ENCODE measurements at places on chromosomes 5 and 9.

DNA sequence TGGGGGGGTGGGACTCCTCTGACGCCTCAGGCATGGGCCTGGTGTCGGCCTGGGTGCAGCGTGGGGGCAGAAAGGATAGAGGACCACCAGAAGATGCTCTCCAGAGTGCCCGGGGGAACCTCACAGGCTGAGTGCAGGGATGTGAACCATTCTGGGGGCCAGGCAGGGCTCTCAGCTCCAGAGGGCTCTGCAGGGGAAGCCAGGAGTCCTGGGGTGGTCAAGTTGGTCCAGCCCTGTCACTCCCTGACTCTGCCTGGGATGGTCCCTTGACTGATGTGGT lies 6.5 kb downstream of the GFI1B start:
- DNase-seq, result no peak

DNA sequence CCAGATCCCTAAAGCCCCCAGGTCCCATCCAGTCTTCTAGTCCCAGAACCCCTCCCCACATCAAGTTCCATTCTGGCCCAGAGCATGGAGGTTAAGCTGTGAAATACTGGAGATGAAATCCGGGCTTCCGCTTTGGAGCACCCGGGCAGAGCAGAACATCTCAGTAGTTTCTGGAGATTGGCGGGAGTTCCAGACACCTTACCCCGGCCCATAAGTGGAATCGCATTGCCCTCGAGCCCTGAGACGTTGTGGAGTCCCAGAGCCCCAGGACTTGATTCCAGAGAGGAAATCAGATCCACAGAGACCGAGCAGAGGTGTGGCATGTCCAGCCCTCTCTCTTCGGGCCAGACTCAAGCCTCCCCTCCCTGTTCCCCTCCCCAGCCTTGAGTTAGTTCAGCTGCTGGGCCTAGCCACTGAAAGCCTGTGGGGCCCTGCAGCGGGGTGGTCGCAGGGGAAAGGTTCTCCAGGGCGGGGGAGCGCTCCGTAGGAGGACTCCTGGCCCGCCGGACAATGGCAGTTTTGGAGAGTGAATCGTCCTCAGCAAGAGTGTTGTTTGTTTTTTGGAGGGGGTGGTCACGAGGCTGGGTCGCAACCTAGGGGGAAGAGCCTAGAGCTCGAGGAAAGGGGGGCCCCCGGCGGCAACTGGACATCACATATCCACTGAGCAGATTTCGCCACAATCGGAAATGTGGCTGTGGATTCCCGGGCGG lies 1.0 kb upstream of the PAX5 start:
- no peak for DNase-seq

DNA sequence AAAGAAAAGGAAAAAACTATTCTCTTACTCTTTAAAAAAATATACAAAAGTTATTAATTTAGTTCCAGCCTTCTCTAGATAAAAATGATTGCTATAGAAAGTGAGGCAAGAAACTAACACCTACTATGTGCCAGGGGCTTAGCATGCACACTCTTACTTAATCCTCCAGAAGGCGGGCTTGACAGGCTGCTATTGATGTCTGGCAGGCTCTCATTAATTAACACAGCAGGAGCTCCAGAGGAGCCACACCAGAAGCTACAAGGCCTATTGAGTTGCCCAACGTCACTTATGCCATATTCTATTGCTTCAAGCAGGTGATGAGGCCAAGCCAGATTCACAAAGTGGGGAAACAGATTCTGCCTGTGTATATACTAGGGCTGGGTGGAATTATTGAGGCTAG lies 54.6 kb upstream of the CLINT1 start:
- DNase-seq, result no peak

GRCh38 chr9:135088979-135089847 lies 1.7 kb downstream of the OLFM1 start:
- no peak for DNase-seq

- DNase-seq, result peak; percentile 68
Observed at GRCh38 chr5:132496631-132497487, 6.3 kb upstream of the IRF1 start.

- no peak for DNase-seq
Observed at GRCh38 chr9:33158843-33159776, 8.0 kb downstream of the B4GALT1 start.

DNA sequence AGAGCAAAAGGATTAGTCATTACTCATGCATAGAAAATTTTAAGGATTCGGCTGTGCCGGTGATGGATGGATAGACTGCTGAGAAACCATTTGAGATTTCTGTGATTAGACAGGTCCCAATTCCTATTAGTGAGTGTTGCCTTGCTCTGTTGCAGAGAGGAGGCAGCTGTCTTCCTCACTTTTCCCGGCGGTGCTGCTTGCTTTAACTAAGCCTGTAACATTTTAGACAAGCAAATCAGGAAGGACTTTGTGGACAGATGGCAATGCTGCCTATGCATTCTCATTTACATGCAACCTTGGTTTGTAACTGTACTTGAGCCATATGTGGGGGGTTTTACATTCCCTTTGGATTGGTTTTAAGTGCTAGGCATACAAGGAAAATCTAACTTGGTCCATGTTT lies 1176.3 kb downstream of the CDH18 start:
- DNase-seq, result no peak

- DNase-seq, result no peak
Observed at GRCh38 chr9:113375057-113376023, 1.4 kb downstream of the HDHD3 start.

GRCh38 chr9:111529787-111530186 lies 4.8 kb downstream of the ZNF483 start:
- no peak for DNase-seq

DNA sequence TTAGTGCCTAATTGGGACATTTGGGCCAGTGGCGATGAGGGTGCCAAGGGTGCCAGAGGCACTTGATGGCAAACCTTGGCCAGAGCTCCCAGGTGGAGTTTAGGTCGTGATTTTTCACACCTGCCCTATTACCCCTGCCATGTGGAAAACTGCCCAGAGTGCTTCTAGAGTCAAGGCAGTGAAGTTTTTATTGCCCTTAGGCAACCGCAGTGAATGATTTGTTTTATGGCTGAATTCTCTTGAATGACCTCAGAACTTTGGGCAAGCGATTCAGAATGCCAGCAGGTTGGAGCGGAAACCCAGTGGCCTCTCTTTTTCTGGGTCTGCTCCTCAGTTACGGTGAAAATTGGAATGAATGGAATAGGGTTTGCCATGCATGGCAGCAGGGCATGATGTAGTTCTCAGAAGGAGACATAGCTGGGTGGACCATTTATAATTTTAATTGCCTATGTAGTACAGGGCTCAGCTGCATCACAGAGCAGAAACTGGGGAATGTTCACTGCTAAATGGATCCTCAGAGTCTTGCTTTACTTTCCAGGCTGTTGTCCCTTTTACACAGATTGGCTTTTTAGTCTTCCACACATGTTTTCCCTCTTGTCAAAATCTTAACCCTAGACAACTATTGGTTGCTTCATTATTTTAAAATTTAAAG lies 820.0 kb upstream of the SEMA6A start:
- no peak for DNase-seq

DNA sequence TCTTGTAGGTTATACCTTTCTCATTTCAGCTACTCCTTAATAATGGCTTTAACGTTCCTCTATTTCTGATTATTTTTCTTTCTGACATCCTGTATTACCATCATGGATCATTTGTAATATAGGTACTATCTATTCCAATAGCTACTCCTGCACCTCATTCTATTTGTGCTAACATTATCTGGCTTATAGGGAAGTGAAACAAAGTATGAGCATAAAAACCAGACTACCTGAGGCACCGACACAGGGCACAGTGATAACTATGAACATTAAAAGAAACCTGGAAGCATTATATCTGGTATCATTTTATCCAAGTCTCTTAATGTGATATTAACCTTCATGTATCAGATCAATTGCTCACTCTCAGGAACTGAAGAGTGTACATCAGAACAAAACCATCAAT lies 407.3 kb downstream of the DMRT2 start:
- no peak for DNase-seq

- no peak for DNase-seq
Observed at GRCh38 chr5:54758038-54758437, 227.4 kb downstream of the ESM1 start.

DNA sequence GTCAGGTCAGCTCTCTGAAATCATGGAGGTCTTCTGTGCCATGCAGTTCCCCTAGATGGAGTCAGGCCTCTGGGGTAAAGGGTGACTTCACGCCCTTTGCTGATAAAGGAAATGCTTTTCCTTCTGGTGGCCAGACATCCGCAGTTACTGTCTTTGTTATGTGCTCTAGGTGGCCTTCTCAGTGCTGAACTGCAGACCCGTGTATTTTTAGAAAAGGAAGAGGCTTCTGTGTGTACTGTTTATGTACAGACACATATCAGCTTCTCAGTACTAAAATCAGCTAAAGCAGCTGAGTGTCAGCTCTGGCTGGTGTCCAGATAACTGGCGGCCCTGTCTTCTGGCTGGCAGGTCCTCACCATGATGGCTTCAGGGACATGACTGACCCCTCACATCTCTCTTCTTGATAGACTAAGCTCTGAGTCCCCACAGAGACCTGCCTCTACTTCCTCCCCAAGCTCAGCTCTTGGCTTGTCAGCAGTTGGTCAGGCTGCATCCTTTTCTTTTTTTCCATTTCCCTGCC lies 75.3 kb downstream of the ARHGAP26 start:
- DNase-seq, result no peak

DNA sequence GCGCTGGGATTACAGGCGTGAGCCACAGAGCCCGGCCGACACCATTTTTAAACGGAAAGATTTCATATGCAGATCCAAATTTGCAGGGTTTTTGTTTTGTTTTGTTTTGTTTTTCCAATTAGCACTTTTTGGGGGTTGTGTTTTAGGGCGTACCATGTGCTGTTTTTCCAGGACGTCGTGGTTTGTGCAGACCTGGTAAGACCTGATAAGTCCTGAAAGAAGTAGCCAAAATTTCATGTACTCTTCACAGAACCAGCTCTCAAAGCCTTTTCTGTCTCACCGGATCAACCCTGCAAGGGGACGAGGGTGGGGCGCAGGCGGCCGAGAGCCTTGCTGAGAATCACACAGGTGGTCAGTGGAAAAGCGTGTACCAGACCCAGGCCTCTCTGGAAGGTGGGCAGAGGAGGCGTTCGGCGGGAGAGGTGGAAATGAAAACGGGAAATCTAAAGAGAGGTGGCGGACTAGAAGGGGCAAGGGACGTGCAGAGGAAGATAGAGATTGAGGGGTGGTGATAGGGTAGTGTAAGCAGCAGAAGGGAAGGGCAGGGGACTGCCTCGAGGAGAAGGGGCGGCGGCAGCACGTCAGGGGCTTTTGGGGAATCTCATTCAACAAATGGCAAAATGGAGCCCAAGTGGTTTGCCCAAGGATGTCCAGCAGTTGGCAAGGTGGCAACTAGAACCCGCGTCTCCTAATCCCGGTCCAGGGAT lies 1.1 kb upstream of the FAF2 start:
- no peak for DNase-seq

GRCh38 chr5:125487231-125487630 lies 740.8 kb upstream of the ZNF608 start:
- DNase-seq, result no peak

DNA sequence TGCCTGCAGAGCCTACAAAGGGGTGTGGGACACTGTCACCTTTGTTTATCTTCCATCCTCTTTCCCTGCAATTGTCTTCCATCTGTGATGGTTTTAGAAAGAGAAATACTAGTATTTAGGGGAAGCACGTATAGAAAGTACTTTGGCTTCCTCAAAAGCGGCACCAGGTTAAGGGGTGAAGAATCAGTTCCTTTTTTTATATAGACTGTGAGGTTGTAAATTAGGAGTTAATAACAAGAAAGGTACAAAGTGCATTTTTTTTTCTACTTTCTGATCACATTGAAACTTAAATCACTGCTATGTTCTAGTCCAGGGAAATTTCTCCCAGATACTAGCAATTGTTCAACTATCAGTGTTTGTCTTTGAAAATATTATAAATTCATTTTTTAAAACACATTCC lies 219.3 kb downstream of the CEMIP2 start:
- peak; percentile 17 for DNase-seq

GRCh38 chr5:57176350-57176857 lies 2.5 kb downstream of the GPBP1 start:
- DNase-seq, result no peak

DNA sequence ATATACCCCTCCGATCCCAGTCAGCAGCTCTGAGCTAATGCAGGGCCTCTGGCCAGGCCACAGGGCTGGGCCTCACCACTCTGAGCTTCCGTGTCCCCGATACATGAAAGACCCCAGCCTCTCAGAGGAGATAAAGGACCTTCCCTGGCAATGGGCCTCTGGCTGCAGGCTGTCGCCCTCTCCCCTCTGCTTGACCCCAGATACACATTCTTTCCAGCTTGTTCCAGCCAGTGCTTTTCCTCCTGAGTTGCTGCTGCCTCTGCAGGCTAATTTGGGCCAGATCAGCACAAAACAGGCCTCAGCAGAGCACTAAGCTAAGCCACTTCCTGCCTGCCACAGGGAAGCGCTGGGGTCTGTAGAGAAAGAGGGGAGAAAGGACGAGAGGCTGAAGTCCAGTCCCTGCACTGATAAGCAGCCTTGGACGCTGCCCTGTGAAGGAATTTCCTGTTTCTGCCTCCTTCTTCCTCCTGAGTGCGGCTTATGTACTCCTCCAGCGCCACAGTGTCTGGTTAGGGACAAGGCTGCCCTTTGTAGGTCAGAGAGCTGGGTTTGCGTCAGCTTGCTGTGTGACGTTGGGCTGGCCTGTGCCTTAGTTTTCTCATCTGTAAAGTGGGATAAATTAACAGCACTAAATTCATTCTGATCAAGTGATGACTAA lies 73.0 kb upstream of the IL17B start:
- no peak for DNase-seq

DNA sequence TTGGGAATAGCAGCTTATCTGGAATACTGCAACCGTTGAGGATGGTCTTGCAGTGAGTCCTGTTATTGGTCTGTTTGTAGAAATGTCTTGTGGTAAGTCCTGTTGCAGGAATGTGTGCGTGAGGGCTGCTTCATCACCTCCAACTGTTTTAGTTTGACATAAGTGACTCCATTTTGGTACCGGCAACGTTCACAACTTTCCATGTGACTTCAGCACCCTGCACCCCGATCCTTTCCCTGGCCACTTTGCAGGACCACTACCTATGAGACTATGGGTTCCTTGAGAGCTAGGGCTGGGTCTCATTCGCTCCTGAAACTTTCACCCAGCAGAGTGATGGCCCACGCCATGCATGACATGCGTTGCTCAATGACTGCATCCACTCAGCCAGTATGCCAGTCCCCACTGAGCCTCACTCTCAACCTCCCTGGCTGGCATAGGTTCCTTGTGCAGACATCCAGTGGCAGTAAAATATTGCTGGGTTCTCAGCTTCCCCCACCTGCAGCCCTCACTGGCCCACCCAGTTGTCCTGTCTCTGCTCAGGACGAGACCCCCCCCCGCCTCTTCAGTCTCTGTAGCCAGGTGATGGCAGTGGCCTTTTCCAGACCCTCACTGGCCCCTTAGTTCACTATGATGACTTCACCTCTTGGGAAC lies 8.0 kb downstream of the SURF6 start:
- no peak for DNase-seq

- DNase-seq, result no peak
Observed at GRCh38 chr5:267716-268115, 3.7 kb upstream of the PDCD6 start.
